Mesendoderm (in vitro differentiated cells): ENCODE measurements at places on chromosomes 7 and 10.

GRCh38 chr7:83447681-83448080 is 201.3 kb downstream of the SEMA3E start:
- DNase-seq, result no peak

- DNase-seq, result peak; percentile 54
Observed at GRCh38 chr7:74083928-74084721, 521 bp downstream of the LIMK1 start.

DNA sequence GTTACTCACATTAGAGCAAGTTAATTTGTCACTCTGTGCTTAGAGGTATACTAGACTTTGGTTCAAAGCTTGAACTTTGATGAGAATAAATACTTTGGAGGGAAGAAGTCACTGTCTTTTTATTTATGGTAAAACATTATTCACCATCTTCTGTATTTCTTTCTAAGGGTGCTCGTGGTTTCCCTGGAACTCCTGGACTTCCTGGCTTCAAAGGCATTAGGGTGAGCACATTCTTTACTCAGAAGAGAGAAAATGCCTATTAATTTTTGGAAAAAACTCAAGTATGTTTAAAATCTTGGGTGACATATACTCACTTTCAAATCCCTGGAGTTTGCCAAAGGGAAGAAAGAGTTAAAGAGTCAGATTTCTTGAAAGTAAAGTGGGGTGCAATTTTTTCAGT is 10.8 kb downstream of the COL1A2 start:
- DNase-seq, result no peak

DNA sequence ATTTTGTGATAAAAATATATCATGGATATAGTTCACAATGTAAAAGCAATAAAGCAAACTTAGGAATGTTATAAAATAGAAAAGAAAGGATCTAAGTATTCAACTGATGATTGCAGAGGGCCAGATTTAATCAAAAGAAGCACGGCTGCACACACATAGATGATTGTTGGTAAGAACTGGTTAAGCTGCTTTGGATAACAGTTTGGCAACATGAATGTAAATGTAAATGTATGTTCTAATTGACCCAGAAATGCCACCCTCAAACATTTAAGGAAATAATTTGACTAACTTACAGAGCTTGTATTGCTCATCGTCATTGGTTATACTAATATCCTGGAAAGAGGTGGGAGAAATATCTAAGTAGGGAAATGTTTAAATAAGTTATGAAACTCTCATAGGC is 13.1 kb downstream of the ZNF485 start:
- DNase-seq, result no peak

- no peak for DNase-seq
Observed at GRCh38 chr7:94042381-94042780, 38.2 kb upstream of the BET1 start.

DNA sequence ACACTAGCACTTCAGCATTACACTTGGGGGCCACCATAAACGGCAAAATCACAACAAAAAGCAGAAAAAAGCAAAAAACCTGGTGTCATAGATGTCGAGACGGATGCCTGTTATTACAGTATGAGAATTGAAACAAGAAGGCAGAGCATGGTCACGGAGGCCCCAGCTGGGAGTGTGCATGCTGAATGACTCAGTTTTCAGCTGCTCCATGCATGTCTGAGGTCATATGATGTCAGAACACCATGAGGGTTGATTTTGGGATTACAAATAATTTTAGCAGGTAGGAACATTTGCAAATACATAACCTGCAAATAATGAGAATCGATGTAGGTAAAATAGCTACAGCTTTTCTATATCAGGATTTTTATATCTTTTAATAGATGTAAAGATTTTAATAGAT is 19.1 kb downstream of the ZMYND11 start:
- DNase-seq, result no peak

DNA sequence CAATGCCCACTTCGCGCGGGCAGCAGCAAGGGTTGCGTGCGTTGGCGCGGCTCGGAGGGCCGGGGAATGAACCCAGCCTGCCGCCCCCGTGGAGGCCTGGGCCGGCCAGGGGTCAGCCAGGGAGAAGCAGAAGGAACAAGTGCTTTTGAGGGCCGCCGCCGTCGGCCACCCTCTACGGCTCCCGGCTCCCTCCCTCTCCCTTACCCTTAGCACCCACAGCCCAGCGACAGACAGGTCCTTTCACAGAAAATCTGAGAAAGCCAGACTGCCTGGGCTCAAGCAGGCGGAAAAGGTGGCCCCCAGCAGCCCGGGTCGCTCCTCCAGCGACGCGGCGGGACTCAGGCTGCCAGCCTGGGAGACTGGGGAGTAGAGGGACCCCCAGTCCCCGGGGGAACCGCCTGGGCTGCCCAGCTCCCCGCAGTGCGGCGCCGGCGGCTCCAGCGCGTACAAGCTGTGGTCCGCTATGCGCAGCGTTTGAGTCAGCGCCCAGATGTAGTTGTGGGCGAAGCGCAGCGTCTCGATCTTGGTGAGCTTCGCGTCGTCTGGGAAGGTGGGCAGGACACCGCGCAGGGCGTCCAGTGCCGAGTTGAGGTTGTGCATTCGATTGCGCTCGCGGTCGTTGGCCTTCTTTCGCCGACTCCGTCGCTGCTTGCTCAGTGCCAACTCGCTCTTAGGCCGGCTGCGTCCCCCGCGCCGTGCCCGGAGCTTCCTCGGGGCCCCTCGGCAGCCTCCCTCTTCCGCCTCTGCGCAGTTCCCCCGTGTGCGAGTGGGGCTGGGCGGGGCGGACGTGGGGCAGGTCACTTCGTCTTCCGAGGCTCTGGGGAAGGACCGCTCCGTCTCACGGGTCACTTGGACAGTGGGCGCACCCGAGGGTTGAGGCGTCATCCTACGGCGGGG is 815 bp downstream of the NEUROG3 start:
- no peak for DNase-seq

DNA sequence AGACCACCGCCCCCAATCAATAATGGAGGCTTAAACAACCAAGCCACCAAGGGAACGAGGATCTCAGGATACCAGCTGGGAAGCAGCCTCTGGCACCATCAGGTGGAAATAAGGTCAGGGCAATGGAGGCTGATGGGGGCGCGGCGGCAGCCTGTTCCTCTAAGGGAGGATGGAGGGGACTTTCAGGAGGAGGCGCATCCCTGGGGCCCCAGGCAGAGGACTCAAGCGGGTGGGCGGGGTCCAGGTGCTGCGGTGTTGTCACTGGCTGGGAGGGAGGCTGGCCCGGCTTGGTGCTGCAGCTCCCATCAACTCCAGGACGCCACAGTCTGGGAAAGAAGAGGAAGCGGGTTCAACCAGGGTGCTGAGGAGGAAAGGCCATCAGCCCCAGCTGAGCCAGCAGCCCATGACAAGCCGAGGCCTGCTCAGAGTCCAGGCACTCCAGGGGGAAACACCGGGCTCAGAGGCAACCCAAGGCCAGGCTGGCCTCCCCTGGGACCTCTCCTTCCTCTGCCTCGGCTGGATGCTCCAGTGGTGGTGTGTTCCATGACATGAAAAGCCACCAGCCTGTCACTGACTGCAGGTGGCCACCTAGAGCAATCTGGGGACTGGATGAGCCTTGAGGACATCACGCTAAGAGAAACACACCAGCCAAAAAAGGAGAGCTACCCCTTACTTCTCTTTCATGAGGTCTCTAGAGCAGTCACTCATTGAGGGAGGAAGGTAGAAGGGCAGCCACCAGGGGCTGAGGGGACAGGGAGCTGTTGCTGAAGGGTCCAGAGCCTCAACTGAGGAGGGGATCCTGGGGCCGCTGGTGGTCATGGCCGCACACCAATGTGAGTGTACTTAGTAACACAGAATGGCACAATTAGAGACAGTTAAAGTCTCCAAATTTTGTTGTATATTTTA is 4.6 kb downstream of the GIGYF1 start:
- DNase-seq, result no peak

DNA sequence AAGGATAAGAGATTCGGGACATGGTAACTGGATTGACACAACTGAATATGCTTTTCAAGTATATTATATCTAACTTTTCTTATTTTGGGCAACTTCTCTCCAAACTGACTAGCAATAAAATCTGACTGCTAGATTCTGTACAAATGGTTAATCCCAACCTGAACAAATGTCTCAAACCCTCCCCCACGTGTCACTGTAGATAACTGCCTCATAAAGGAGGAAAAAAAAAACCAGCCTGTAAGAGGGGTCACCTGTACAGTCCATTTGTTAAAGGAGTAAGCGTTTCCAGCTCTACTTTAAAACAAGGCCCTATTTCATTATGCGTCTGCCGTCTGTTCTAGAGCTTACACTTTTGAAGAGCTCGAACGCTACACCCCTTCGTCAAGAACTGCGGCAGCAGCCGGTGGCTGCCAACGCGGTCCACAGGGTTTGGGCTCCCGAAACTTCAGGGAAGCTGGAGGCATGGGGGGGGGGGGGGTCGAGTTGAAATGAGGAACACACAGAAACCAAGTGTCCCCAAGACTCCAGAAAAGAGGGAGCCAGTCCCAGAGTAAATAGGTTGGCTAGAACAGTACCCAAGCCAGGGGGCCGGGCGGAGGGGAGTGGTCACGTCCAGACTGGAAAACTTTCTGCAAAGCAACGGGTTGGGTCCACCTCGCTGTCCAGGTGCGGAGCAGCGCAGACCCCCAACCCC is 492 bp downstream of the COG5 start:
- no peak for DNase-seq

- no peak for DNase-seq
Observed at GRCh38 chr7:100824499-100825214, 2.7 kb downstream of the EPHB4 start.

DNA sequence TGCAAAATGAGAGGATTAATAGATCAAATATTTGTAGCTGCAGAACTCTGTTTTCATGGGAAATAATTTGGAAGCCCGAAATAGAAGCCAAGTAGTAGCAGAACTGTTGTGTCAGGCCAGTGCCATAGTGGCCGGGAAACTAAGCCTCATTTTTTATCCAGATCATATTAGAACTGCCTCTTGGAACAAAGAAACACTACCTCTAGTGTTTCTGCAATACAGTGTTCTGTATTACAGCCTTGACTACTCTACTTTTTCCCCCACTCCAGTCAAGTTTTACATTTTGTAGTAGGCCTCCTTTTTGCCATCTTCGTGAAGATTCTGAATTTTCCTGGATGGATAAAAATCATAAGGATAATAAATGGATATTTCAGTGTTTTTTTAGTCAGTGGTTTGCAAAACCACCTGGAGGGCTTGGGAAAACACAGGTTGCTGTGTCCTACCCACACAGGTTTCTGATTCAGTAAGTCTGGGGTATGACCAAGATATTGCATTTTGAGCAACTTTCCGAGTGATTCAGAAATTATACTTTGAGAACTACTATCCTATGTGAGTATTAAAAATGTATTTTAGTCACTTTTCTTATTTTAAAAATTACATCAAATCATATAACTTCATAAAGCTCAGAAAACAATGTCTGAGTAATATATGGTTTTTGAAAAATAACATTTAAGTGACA is 326.2 kb upstream of the KAT6B start:
- DNase-seq, result no peak

- no peak for DNase-seq
Observed at GRCh38 chr7:12941512-12941911, 254.1 kb downstream of the ARL4A start.

GRCh38 chr10:27779462-27780015 is 33.9 kb upstream of the MKX start:
- DNase-seq, result no peak

- no peak for DNase-seq
Observed at GRCh38 chr7:75943864-75944263, 28.9 kb downstream of the POR start.

- DNase-seq, result no peak
Observed at GRCh38 chr10:123485341-123485960, 180.7 kb upstream of the GPR26 start.

DNA sequence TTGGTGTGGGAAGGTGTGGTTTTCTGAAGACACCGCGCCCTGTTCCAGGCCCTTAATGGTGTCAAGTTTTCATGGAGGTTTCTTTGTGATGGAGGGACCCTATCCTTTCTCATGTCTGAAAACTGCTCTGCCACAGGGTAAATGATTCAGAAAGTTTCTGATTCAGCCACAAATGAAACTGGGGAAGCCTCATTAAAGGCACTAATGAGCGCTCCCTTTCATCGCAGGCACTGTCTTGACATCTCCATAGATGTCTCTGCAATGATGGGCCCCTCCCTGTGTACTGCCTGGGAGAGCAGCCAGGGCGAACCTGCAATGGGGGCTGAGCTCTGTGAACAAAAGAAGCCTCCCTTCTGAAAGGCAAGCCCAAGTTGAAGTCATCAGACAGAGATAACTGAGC is 355.3 kb downstream of the PRPF18 start:
- DNase-seq, result no peak
